ENCODE measurements at places on chromosomes 3 and 15.

DNA sequence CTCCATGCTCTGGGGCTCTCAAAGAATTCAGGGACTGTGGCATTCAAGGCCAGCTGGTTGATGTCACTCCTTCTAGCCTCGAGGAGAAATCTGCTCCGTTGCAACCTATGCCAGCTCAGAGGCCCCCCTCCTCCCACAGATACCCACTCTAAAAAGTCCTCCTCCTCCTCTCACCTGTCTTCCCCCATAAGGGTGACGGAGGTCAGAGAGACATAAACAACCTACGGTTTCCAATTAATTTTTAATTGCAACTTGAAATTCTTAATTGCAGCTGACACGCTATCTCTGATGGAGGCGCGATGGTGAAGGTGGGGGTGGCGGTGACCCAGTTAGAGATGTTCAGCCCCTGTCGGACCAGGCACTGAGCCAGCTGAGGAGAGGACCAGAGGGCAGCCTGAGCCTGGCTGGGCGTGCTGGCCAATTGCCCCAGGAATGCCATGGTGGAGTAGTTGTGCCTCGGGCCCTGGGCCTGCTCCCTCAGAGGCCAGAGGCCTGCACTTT, 43.2 kb upstream of the INSYN1 start:
- no peak for DNase-seq

- DNase-seq = no peak
Measured at GRCh38 chr3:151960961-151961580, 87.6 kb downstream of the SUCNR1 start.

DNA sequence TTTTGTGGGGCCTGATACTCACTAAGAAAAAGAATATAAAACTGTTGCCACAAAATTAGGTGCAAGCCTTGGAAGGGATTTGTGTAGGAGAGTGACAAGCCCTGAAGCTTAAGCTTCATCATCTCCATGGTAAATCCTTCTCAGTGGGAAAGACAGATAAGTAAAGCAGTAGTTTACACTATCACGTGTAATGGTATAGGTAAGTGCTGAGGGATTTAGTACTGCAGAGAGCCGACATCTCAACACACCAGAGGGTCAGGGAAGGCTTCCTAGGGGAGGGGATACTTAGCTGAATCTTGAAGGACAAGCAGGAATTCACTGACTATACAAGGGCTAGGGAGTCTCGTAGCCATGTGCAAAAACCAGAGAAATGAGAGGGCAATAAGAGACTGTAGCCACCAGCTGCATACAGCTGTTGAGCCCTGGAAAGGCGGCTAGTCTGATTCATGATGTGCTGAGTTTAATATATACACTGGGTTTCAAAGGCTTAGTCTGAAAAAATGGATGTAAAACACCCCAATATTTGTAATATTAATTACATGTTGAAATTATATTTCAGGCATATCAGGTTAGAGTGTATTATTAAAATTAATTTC, 11.1 kb downstream of the SLC24A1 start:
- DNase-seq = no peak

DNA sequence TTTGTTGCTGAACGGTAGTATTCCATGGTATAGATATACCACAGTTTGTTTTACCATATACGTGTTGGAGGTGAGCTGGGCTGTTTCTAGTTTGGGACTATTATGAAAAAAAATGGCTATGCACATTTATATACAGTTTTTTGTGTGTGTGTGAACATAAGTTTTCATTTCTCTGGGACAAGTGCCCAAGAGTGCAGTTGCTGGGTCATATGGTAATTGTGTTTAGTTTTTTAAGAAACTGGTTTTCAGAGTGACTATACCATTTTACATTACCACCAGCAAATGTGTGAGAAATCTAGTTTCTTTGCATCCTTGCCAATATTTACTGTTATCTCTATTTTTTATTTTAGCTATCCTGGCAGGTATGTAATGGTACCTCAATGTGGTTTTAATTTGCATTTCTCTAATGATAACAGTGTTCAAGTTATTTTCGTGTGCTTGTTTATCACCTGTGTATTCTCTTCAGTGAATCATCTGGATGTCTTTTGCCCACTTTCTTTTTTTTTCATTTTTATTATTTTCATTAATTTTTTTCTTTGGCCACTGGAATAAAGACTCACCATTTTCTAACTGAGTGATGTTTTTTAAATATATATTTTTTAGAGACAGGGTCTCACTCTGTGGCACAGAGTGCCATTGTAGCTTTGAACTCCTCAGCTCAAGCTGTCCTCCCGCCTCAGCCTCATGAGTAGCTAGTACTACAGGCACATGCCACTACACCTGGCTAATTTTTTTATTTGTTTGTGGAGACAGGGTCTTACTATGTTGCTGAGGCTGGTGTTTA, 75.3 kb downstream of the ZNF609 start:
- no peak for DNase-seq

- no peak for DNase-seq
Measured at GRCh38 chr3:123670743-123671142, 85.9 kb upstream of the HACD2 start.

- DNase-seq = no peak
Measured at GRCh38 chr3:193662757-193663322, 69.8 kb downstream of the OPA1 start.

DNA sequence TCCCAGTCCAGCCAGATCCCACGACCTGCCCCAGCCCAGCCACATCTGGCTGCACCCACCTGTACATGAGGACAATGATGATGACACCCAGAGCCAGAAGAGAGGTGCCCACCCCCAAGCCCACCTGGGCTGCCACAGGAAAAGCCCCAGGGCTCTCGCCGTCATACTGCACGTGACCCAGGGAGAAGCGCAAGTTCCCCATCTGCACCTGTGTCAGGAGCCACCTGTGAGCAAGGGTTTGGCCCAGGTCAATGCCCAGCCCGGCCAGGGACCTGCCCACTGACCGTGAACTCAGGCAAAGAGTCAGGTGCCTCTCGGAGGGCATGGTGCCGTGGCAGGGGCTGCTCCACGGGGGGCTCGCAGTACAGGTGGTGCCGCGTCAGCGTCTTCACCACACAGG, 16.3 kb downstream of the PLXNB1 start:
- no peak for DNase-seq

DNA sequence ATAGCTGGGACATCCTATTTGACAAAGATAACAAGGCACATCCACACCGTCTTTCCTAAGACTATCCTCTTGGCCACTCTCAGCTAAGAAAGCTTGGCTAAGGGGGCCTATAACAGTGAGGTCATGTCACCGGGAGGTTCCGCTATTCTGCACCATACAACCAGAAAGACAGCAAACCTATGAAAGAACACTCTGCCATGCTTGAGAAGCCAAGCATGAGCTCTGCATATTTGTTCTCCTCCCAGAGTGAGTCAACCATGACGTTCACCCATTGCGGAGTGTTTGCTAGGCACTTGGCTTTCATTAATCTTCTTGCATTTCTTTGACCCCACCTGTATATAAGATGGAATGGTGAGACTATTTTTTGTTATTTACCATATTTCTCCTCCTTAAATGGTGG, 141.2 kb downstream of the GMNC start:
- no peak for DNase-seq

GRCh38 chr3:30982416-30983075, 88.1 kb upstream of the GADL1 start:
- no peak for DNase-seq

GRCh38 chr15:91849749-91850161, 3.8 kb upstream of the SLCO3A1 start:
- no peak for DNase-seq

DNA sequence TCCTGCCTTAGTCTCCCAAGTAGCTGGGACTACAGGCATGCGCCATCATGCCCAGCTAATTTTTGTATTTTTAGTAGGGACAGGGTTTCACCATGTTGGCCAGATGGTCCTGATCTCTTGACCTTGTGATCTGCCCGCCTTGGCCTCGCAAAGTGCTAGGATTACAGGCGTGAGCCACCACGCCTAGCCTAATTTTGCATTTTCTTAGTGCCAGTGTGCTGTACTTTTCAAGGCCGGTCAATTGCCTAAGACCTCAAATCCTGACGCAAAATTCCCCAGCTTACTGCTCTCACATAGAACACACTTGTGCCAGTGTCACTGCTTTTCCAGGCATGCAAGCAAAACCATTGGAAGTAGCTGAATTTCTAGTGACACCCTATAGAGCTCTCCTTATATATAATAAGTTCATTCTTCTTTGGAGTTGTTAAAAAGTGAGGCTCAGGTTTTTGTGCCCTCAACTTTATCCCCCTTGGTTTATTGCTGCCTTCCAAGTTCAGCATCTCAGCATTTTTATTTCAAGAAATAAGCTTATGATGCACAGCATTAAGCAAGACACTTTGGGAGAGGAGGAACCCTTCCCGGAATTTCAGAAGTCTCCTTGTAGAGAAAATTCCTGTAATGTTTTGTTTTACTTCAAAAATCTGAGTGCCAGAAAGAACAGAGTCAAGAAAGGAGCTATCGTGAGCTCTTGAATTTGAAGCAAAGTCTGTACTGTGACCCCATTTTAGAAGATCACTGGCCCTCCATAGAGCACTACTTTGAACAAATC, 93.2 kb downstream of the FILIP1L start:
- DNase-seq = no peak

DNA sequence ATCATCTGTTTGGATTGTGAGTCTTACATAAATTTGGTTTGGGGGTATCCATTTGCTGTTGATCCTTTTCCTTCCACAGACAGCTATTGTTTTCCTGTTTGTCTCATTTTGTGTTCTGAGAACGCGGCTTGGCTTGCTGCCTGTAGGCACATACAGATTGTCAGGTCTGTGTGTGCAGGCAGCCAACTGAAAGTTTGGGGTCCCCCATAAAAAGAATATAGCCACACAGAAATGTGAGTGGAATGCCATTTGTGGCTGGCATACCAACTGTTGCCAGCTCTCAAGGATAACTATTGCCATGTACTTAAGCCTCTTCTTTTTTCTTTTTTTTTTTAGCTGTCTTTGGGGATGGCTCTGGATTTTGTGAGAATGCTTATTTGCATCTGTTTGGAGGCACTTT, 1308.0 kb downstream of the ROBO1 start:
- no peak for DNase-seq

DNA sequence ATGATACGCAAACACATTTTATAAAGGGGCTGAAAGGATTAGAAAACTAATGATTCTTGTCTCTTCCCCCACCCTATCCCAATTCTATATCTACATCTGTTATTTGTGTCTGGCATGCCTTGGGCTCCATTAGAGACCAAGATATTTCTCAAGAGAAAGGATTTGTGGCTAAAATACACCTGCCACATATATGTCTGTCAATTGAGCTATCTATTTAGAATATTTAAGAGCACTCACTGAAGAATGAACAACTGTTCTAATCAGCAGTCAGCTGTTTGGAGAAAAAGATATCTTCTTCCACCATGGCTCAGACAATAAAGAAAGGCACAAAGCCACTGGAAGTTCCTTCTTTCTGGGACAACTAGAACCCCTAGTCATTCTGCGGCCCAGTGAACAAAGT, 61.7 kb upstream of the LRRN1 start:
- DNase-seq = no peak

GRCh38 chr3:141294301-141294700, 62.7 kb downstream of the PXYLP1 start:
- no peak for DNase-seq

DNA sequence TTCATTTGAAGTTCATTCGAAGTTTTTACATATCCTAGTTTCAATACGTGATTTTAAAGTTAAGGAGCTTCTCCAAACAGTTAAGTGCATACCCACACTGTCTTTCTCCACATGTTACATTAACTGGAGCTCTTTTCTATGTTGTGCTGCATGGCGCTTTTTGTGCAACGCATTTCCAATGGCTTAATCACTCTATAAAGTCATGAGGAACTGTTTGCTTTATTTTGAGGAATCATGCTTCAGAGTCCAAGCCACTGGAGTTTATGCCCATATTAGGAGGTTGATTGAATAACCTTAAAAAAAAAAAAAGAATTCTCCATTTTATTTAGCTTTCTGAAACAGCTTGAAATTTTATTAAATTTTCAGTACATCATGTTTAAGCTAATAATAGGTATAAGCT, 109.4 kb upstream of the MBNL1 start:
- no peak for DNase-seq

DNA sequence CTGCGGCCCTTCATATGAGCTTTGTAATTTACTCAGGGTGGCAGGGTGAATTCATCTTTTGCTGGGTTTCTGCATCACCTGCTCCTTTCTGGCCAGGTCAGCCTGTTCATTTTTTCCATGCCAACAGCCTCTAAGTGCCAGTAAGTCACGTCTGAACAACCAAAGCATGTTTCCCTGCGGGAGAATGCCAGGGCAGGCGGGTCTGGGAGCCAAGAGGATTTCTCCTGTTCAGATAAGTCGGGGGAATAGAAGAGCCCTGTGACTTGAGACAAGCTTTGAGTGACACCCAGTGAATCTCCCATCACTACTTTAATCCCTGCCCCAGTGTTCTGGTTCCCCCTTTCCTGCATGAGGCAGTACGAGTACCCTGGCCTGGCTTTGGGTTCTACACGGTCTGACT, 153.1 kb downstream of the PGPEP1L start:
- no peak for DNase-seq

GRCh38 chr3:4981665-4982494, 2.6 kb downstream of the BHLHE40 start:
- DNase-seq = no peak

- DNase-seq = no peak
Measured at GRCh38 chr3:171741377-171741776, 68.9 kb downstream of the PLD1 start.

- no peak for DNase-seq
Measured at GRCh38 chr3:177111541-177111949, 85.7 kb downstream of the TBL1XR1 start.

GRCh38 chr15:60989696-60990095, 239.4 kb downstream of the RORA start:
- DNase-seq = no peak

DNA sequence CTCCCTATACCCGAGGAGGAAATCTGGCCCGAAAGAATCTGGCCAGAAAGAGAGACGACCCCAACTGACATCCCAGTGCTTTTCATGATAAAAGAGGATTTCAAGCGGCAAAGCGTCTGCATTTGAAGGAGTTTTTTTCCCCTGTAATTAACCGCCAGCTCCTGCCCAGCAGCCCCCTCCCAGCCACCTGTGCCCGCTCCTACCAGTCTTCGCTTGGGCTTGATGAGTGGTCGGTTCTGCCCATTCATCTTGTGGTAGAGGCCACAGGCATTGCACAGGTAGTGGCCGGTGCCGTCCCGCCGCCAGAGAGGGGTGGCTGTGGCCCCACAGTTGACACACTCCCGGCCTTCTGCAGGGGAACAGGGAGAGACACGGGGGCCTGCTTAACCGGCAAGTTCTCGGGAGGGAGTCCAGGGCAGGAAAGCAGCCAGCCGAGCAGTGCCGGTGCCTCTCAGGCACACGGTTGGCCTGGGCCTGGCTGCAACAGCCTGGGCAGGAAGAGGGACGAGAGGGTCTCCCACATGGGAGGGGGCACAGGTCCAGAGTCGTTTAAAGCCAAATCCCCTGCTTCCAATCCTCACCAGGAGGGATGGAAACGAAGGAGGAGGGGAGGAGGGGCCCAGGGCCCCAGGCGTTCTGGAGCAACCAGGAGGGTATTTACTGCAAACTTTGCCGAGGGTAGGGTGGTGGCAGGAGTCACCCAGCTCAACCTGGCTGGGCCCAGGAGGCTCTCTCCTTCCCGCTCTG, 9.2 kb downstream of the GATA2 start:
- no peak for DNase-seq

- peak; percentile 42 for DNase-seq
Measured at GRCh38 chr3:177196456-177197040, 734 bp downstream of the TBL1XR1 start.
